ENCODE measurements at places on chromosomes 12 and 14.

GRCh38 chr12:125092872-125093680 lies 27.8 kb downstream of the AACS start:
- peak; percentile 48 for DNase-seq

DNA sequence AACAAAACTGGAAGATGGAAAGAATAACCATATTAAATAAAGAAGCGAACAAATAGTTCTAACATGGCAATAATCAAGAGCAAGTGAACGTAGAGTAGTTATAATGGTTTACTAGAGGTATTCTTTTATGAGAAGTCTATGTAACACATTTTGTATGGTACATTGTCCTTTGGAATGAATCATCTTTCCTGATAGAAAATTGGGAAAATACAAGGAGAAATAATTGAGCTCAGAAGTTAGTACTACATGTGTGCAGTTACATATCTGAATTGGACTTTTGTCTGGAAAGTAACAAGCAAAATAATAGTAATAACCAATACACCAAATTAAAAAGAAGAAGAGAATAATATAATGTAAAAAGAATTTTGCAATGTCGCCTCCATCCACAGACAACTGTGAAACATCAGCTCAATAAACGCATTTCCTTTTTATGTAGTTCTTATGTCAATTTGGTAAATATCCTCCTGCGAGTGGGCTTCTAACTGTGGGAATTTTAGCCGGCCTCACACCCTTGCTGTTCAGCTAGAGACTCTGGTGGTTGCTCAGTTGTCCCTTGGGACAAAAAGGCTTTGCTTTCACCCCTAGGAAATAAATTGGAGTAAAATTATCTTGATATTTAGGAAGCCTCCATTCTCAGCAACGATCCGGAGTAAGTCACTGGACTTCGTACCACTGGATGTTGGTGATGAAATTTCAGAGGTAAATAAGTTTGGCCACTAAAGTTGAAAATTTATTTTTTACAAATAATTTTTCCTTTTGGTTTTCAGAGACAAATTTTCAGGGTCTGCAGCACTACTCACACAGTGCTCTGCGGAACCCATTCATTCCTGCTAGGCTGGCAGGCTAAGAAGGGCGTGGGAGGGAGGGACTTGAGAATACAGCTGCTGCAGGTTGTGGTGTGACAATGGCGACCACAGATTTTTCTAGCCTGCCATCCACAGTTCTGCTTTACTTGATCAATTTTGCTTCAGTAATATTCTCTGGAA lies 1.1 kb upstream of the TUBA1A start:
- DNase-seq, result no peak

GRCh38 chr12:119479121-119479561 lies 114.4 kb upstream of the TMEM233 start:
- DNase-seq, result peak; percentile 44

- no peak for DNase-seq
These were observed 126.0 kb downstream of the BTG1 start for GRCh38 chr12:92019491-92020277.

Data from LHCN-M2 (cell line).